DMS79 (cell line): ENCODE measurements at places on chromosomes 16 and 17.
A peak's percentile ranks its signal among the peaks of the same experiment; 100 is the strongest.

DNA sequence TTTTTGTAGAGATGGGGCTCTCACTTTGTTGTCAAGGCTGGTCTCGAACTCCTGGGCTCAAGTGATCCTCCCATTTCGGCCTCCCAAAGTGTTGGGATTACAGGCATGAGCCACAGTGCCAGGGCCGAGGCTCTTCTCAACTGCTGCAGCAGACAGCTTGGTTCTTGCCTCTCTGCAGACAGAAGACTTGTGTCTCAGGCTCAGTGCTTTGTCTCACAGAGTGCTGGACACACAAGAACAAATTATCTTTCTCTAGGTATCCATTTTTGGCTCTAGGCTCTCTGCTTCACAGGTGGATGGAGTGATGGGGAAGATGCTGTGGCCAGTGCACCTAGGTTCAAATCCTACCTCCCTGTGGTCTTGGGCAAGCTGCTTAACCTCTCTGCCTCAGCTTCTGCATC lies 80.8 kb upstream of the RNU2-1 start:
- DNase-seq: no peak

GRCh38 chr16:86566966-86567700 lies 504 bp downstream of the FOXC2 start:
- no peak for DNase-seq

GRCh38 chr16:48619547-48619946 lies 9.6 kb upstream of the N4BP1 start:
- no peak for DNase-seq

DNA sequence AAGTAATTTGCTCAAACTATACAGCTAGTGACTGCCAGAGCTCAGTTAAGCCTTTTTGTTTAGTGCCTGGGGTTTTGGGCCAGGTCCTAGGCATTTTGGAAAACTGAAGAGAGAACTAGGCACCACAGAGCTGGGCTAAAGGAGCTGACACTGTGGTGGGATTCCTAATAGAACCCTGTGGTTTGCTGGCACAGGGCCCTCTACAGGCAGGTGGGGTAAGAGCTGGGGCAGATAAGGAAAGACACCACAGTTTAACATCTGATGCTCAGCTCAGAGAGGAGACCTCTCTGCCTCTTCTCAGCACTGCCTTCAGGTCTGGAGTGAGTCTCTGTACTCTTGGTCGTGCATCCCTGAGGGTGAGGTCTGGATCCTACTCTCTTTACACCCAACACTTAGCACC lies 121.2 kb downstream of the SNX11 start:
- DNase-seq: no peak

GRCh38 chr16:66563574-66564334 lies 2.5 kb upstream of the CMTM1 start:
- DNase-seq: no peak

GRCh38 chr16:2032285-2033056 lies 5.8 kb downstream of the NHERF2 start:
- DNase-seq: no peak

GRCh38 chr16:11980136-11980844 lies 3.8 kb downstream of the SNX29 start:
- no peak for DNase-seq

DNA sequence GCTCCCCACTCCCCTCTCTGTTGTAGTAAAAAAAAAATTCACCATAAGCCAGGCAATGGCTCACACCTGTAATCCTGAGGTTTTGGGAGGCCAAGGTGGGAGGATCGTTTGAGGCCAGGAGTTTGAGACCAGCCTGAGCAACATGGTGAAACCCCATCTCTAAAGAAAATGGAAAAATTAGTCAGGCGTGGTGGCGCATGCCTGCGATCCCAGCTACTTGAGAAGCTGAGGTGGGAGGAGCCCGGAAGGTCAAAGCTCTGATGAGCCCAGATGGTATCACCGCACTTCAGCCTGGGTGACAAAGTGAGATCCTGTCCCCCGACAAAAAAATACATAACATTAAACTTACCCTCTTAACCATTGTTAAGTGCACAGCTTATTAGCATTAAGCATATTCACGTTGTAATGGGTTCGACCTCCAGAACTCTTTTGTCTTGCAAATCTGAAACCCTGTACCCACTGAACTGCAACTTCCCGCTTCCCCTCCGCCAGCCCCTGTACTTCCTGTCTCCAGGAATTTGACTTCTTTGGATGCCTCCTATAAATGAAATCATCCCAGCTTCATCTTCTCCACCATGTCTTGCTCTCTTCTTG lies 66.8 kb downstream of the CRISPLD2 start:
- no peak for DNase-seq

GRCh38 chr17:9195961-9196670 lies 174.8 kb downstream of the NTN1 start:
- DNase-seq: no peak

GRCh38 chr16:67438824-67439393 lies 8.0 kb downstream of the HSD11B2 start:
- no peak for DNase-seq

DNA sequence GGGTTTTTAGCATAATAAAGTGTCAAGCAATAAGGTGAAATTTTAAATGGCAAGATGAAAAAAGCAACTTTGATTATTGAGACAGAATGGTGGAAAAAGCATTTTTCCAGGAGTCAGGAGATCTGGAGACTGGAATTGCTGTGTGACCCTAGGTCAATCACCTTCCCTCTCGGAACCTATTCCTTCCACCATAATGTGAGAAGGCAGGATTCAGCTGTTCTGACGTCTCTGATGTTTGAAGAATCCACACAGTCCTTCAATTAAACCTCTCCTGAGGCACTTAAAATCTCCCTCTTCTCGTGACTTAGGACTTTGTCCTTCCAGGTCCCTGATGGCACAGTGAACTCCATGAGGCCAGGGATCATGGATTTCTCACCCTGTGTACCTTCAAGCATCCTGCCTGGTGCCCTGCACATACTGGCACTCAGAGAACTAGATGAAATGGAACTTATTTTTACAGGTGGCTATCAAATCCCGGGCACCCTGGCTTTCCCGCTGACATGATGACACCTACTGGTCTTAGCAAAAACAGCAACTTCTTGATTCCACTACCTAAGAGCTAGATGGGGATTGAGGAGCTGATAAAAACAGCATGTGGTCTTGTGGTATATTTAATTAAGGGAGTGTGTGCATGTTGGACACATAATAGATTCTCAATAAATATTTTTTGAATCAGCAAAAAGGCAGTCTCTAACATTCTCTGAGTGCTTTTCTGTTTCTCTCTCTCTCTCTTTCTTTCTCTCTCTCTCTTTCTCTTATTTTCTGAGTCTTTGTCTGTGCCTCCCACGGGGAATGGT lies 2.3 kb upstream of the CCDC182 start:
- peak; percentile 34 for DNase-seq

- DNase-seq: no peak
These were observed 13.8 kb upstream of the AATK start for GRCh38 chr17:81179861-81180260.

GRCh38 chr16:54009464-54010176 lies 277.0 kb downstream of the IRX3 start:
- no peak for DNase-seq

GRCh38 chr17:33073416-33073815 lies 81.8 kb downstream of the SPACA3 start:
- DNase-seq: no peak

DNA sequence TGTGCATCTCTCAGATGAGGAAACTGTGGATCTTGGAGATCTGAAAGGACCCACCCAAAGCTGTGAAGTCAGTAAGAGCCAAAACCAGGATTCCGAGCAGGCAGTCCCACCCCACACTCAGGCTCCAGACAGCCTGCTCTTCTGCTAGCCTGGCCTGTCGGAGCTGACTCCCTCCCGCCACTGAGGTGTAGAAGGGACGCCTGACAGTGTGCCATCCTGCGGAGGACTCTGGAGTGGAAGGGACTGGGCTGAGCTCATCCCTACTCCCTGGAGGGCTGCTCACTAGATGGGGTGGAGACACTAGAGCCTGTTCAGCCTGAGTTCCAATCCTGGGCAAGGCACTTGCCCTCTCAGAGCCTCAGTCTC lies 36.0 kb downstream of the WFDC1 start:
- DNase-seq: no peak

- no peak for DNase-seq
These were observed 29.4 kb downstream of the TANC2 start for GRCh38 chr17:62995377-62995885.

GRCh38 chr16:89596957-89597649 lies 16.3 kb upstream of the DPEP1 start:
- no peak for DNase-seq

DNA sequence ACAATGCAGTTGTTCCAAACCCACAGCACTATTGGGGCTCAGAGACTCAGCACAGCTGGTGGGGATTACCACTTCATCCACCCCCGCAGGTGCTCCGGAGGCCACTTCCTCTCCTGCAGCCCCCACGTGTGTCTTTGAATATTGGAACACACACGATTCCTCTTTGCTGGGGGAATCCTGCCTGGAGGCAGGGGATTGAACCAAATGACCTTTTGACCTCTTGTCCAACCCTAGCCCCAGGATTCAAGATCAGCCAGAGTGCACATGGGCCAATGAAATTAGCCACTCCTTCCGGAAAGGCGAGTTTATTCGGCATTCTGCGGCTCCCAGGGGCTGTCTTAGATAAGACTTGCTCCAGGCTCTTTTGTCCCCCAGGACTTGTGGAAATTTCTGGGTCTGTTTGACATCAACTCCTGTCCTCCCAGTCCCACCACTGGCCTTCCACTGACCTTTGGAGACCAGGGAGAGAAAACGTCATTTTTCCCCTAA lies 350.2 kb downstream of the FOXL1 start:
- DNase-seq: no peak

DNA sequence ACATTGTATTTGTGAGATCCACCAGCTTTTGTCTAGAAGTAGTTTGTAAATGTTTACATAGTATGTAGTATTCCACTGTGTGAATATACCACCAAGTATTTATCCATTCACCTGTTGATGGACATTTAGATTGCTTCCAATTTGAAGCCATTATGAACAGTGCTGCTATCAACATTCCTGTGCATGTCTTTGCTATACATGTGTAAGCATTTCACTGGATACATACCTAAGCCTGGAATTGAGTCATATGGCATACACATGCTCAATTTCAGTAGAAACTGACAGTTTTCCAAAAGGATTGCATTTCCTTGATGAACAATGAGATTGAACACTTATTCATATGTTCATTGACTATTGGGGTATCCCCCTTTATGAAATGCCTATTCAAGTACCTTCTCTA lies 540.6 kb upstream of the SOX9 start:
- no peak for DNase-seq
